Right hindlimb (tissue), 1 donor: ENCODE measurements at places on chromosomes 3 and 15.

DNA sequence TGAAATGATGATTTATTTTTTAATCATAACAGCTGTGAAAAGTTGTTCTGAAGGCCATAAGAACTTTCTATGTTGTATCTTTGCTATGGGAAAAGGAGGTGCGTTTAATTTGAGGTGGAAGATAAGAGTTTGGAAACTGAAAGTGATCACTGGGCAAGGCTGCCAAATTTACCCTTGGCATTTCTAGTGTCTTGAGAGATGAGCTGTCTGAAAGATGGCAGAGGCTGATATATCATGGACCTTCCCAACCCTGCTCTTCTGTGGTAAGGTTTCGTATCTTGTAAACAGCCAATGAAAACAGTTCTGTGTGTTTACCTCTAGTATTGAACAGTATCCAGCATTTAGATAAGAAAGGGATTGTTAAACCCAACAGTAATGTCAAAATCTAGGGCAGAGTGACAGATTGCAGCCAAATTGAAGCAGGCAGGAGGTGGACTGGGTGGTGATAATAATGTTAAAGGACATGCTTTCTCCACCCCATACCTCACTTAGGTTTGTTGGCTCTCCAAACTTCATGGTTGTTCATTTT is 15.8 kb upstream of the NFKBIZ start:
- DNase-seq = no peak

DNA sequence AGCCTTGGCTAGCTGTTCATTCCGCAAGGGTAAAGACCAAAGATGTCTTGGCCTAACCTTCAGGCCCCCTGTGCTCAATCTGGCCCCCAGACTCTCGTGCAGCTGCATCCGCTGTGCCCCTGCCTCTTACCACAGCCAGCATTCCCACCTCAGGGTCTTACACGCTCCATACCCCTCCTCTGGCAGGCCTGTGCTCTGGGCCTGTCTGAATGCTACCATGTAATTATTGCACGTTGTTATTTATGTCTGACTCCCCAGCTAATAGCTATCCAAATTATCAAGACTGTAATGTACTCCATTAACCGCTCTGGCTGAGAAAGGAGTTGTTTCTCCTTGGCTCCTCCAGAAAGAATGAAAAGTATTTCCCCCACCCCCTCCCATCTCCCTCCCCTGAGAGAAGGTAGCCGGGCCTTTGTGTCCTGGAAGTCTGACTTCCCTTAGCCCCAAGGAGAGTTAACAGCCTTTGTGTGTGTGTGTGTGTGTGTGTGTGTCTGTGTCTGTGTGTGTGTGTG is 54.5 kb upstream of the UBE2E1 start:
- DNase-seq = no peak

DNA sequence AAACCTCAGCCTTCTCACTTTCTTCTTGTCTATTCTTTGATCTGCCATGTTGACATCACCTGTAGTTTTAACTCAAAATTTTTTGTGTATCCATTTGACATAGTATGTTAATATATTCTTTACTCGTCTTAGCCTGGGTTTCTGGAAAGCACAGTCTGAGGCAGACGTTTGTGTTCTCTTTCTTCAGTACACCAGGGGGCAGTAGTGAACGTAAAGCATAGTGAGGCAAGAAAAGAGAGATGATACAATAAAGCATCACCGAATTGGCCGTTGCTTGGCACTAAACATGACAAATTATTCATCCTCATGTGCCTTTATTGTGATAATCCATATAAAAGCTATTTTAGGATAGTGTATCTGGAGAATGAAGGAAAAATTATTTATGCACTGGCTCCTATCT is 141.0 kb upstream of the MYRIP start:
- no peak for DNase-seq

GRCh38 chr15:94297558-94297957 is 66.2 kb downstream of the MCTP2 start:
- DNase-seq = no peak

- DNase-seq = no peak
These were observed 656.5 kb upstream of the NR2F2 start for GRCh38 chr15:95674031-95674430.
